ENCODE measurements at places on chromosomes 1 and 21. TPM values are rescaled to one million over a fixed set of nuclear protein-coding genes. Genes with fewer than 3 reads are reported as not detected.

The DIPK1A gene
- 9.4 TPM for total RNA-seq

The S100A7 gene
- not detected for total RNA-seq

The TPTE gene
- total RNA-seq: not detected

The APOBEC4 gene
- not detected for total RNA-seq

The GFI1 gene
- total RNA-seq: 85.0 TPM

DNA sequence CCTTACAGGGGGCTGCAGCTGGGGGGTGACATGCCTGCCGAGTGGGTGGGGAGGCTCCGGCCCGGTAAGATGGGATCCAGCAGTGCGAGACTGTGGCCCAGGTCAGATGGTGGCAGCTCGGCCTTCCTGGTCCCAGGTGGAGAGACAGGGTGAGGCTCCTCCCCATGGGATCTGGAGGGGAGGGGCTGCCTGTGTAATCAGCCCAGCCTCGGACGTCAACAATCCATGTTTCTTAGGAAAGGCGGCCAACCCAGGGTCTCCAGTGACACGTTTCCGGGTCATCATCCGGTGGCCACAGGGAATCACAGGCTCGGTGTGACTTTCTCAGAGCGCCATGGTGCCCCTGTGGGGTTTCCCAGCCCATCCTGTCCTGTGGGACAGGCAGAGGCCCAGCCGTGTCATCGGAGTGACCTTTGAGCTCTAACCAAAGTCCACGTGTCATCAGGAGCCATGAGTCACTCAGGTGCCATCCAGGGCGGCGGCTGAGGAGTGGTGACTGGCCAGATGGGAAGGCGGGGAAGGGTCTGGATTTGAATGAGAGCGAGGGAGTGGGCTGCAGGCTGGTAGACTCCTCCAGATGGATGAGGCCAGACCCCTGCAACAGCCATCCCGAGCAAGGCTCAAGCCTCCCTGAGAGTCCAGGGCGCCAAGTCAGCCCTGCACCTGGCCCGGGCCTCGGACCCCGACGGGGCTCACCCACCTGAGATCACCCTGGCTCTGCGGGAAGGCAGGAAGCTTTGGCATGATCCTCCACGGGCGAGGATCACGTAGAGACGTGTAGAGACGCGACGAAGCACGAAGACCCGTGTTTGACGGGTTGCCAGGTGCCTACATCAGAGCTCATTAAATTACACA lies 6.6 kb upstream of the HES4 start:
- no peak overlapping the region for H3K4me3 ChIP-seq
- peaks cover 12% of the 10 kb centered on the region for H3K4me1 ChIP-seq
- peaks cover 61% of the 10 kb centered on the region for H3K27me3 ChIP-seq
- H3K27ac ChIP-seq: no peak overlapping the region
- no peaks in the 10 kb centered on the region for H3K36me3 ChIP-seq

GRCh38 chr1:206035027-206035426 lies 11.3 kb upstream of the CTSE start:
- H3K4me1 ChIP-seq: peaks cover 29% of the 10 kb centered on the region
- H3K27me3 ChIP-seq: peaks cover 34% of the 10 kb centered on the region
- DNase-seq: no peak
- peak overlapping the region; percentile 35 for H3K27ac ChIP-seq

DNA sequence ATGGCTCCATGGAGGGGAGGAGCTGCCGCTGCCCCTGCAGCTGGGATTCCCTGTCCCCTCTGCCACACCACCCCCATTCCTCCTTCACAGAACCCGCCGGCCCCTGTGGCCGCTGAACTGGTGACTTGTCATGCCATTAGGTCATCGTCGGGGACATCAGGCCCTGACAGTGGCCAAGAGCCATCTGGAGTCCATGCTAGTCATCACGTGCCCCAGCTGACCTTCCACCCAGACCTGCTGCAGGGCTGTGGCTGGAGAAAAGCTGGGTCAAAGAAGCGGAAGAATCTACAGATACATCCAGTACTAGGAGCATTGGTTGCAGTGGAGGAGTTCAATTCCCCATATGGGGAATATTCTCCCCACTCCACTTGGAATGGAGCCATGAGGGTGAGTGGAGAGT lies 78.1 kb downstream of the KCNJ15 start:
- no peak overlapping the region for H3K4me3 ChIP-seq
- no peak for DNase-seq
- no peak overlapping the region for H3K27ac ChIP-seq
- H3K36me3 ChIP-seq: no peaks in the 10 kb centered on the region

GRCh38 chr1:75099581-75099980 lies 34.6 kb upstream of the LHX8 start:
- H3K27me3 ChIP-seq: no peaks in the 10 kb centered on the region
- no peak overlapping the region for H3K27ac ChIP-seq
- H3K4me1 ChIP-seq: no peaks in the 10 kb centered on the region
- H3K4me3 ChIP-seq: no peak overlapping the region
- no peaks in the 10 kb centered on the region for H3K36me3 ChIP-seq

- peak overlapping the region; percentile 81 for H3K4me3 ChIP-seq
- H3K4me1 ChIP-seq: peaks cover 49% of the 10 kb centered on the region
- H3K36me3 ChIP-seq: peaks cover 31% of the 10 kb centered on the region
- H3K27ac ChIP-seq: peak overlapping the region; percentile 85
- H3K27me3 ChIP-seq: no peaks in the 10 kb centered on the region
Observed at GRCh38 chr1:21342961-21343838, 52.9 kb upstream of the ECE1 start.

GRCh38 chr1:164433141-164433817 lies 125.7 kb upstream of the PBX1 start:
- DNase-seq: no peak
- no peaks in the 10 kb centered on the region for H3K36me3 ChIP-seq
- no peak overlapping the region for H3K27ac ChIP-seq
- H3K4me1 ChIP-seq: no peaks in the 10 kb centered on the region
- no peak overlapping the region for H3K4me3 ChIP-seq
- no peaks in the 10 kb centered on the region for H3K27me3 ChIP-seq

GRCh38 chr1:60739729-60740128 lies 342.6 kb upstream of the NFIA start:
- H3K27me3 ChIP-seq: no peaks in the 10 kb centered on the region
- no peak overlapping the region for H3K27ac ChIP-seq
- H3K4me1 ChIP-seq: no peaks in the 10 kb centered on the region
- H3K36me3 ChIP-seq: no peaks in the 10 kb centered on the region
- DNase-seq: no peak

DNA sequence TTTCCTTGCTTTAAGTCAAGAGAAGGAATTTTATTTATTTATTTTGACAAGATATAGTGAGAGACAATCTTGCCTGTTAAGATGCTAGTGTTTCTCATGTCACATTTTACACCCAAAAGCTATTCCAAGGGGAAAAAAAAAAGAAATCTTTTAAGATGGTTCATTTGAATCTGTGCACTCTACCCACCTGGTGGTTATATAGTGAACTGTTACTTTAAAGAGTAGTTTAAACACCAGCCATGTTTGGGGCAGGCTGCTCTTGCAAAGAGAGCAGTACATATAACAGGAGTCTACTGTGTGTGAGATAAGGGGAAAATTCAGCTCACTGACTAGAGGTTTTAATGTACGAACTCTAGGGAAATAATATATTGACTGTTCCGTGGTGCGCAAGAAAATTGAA lies 3.3 kb upstream of the ELAVL4 start:
- H3K27me3 ChIP-seq: peaks cover 43% of the 10 kb centered on the region
- H3K27ac ChIP-seq: no peak overlapping the region
- no peak for DNase-seq
- H3K4me1 ChIP-seq: peaks cover 13% of the 10 kb centered on the region
- no peaks in the 10 kb centered on the region for H3K36me3 ChIP-seq
- no peak overlapping the region for H3K4me3 ChIP-seq

DNA sequence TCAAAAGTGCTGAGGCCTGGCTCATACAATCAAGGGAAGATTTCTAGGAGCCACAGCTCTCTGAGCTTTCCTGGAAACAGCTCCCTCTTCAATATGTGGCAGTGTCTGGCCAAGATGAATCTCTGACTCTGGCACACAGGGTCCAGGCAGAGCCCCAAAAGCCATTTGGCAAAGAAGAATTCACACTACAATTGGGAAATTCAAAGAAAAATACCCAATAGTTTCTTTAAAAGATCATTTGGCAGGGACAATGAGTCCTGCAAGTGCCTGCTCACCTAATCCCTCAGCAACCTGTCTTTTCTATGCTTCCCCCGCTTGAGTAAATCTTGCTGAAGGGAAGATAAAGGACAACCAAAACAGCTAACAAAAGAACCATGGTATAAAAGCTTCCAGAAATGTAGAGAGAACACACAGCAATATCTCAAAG lies 124.6 kb downstream of the TGFBR3 start:
- peaks cover 14% of the 10 kb centered on the region for H3K4me1 ChIP-seq
- peaks cover 2% of the 10 kb centered on the region for H3K27me3 ChIP-seq
- no peak overlapping the region for H3K27ac ChIP-seq
- H3K36me3 ChIP-seq: peaks cover 5% of the 10 kb centered on the region

GRCh38 chr1:245651093-245651492 lies 496.3 kb downstream of the KIF26B start:
- H3K4me3 ChIP-seq: no peak overlapping the region
- H3K36me3 ChIP-seq: no peaks in the 10 kb centered on the region
- DNase-seq: no peak
- H3K27me3 ChIP-seq: peaks cover 10% of the 10 kb centered on the region
- no peak overlapping the region for H3K27ac ChIP-seq
- peaks cover 3% of the 10 kb centered on the region for H3K4me1 ChIP-seq

DNA sequence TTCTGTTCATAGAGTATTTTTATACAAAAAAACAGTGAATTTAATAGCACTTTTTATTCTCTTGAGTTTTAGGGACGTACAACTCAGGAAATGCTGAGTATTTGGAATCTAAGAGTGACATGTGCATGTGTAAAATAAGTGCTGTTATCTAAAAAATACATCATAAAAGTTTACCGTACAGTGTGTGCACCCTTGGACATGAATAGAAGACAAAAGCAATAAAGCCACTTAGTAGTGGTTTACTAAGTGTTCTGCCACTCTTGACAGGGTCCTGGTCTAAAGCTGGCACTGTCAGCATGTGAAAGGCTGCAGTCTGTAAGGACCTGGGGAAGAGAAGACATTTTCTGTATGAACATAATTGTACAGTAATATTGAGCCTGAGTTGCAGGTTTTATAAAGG lies 51.0 kb downstream of the LAMC1 start:
- no peaks in the 10 kb centered on the region for H3K27me3 ChIP-seq
- no peak overlapping the region for H3K27ac ChIP-seq
- DNase-seq: no peak
- H3K36me3 ChIP-seq: no peaks in the 10 kb centered on the region
- no peak overlapping the region for H3K4me3 ChIP-seq

DNA sequence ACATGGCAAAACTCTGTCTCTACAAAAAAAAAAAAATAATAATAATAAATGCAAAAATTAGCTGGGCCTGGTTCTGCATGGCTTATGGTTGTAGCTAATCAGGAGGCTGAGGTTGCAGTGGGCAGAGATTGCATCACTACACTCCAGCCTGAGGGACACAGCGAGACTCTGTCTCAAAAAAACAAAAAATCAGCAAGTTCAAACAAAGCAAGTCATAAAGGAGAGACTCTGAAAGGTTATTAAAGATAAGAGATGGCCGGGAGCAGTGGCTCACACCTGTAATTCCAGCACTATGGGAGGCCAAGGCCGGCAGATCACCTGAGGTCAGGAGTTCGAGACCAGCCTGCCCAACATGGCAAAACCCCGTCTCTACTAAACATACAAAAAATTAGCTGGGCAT lies 28.8 kb downstream of the COP1 start:
- no peak for DNase-seq
- H3K4me3 ChIP-seq: peak overlapping the region; percentile 40
- H3K36me3 ChIP-seq: peaks cover 54% of the 10 kb centered on the region
- peaks cover 42% of the 10 kb centered on the region for H3K4me1 ChIP-seq

DNA sequence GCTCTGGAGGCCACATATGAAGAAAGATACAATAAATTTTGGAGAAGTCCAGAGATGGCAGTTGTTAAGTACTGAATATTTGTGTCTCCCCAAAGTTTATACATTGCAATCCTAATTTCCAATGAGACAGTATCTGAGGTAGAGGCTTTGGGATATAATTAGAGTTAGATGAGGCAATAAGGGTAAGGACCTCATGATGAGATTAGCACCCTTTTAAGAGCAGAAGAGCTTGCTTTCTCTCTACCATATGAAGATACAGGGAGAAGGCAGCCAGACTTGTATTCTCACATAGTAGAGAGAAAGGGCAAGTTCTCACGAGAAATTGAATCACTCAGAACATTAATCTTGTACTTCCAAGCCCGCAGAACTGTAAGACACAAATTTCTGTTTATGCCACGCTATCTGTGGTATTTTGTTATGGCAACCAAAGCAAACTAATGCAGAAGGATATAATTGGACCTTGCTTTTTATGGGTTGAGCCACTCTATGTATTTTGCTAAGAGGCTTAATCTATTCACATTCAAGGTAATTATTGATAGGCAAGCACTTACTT lies 430.1 kb downstream of the KCNT2 start:
- H3K36me3 ChIP-seq: no peaks in the 10 kb centered on the region
- DNase-seq: no peak
- H3K27ac ChIP-seq: no peak overlapping the region
- no peak overlapping the region for H3K4me3 ChIP-seq

DNA sequence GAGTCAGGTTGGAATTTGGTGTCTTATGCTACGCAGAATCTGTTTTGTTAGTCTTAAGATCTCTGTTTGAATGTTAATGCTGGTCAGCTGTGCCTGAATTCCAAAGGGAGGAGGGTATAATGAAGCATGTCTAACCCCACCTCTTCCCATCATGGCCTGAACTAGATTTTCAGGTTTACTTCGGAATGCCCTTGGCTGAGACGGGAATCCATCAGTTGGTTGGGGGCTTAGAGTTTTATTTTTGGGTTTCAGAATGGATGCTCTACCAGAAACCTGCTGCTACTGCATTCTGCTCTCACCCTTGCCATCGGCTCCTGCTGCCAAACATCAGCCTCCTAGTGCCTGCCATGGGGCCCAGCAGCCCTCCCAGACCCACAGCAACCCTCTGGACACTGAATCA lies 24.1 kb upstream of the ETV3 start:
- H3K27ac ChIP-seq: no peak overlapping the region
- H3K36me3 ChIP-seq: no peaks in the 10 kb centered on the region
- H3K4me3 ChIP-seq: no peak overlapping the region
- H3K27me3 ChIP-seq: peaks cover 11% of the 10 kb centered on the region
- DNase-seq: no peak

DNA sequence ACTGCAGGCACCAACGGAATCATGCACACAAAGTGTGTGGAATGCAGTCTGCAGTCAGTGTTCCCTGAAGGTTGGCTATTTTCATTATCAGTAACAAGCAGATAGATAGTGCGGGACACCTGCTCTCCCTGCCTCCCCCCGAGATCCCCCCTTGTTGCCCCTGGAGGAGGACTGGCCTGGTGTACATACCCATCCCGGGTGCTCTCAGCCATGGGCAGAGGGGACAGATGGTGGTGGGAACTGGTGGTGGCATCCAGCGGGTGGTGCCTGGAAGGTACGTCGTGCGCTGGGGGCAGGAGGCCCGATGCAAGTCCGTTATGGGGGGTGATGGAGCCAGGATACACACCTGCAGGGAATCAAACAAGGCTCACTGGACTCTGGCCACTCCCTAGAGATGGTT lies 55.2 kb downstream of the DMRTB1 start:
- H3K36me3 ChIP-seq: no peaks in the 10 kb centered on the region
- no peak overlapping the region for H3K4me3 ChIP-seq
- H3K27ac ChIP-seq: no peak overlapping the region
- no peak for DNase-seq

Measured in activated naive CD8-positive, alpha-beta T cell treated with anti-CD3 and anti-CD28 coated beads for 36 hours (primary cell).